Esophagus mucosa (tissue), 1 donor: ENCODE measurements at places on chromosomes 1 and 21.

- no peak for ATAC-seq
Observed at GRCh38 chr1:44565259-44565750, 109.0 kb downstream of the TMEM53 start.

DNA sequence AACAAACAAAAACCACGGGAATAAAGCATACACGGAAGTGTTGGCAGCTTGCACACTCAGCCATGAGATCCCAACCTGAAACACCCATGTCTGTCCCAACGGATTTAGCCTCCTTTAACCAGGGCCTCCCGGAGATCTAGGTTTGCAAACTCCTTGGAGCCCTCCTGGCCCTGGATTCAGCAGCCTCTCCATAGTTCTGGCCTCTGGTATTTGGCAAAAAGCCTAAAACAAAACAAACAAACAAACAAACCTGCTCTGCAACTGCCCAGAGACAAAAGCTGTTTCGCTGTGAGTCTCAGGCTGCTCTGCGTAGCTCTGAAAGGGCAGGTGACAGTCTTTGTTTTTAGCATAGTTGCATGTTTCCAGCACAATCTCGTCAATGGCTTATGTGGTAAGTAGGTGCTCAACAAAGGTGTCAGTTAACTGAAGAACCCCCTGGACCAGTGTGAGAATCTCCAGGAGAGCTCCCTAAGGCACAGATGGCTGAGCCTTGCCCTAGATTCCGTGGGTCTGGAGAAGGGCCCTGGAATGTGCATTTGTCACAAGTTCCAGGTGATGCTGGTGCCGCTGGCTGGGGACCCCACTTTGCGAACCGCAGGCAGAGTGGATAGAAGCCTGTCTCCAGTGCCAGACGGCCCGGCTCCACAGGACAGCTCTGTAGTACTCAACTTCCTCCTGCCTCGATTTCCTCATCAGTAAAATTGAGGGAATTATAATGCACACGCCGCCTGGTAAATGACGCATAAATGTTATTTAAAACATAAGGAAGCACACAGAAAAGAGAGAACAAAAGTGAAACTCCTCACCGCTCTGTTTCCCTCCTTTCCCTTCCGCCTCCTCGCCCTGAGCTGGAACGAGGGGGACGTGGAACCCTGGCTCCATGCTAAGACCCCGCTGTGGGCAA, 86.2 kb downstream of the RIPK4 start:
- no peak for ATAC-seq

DNA sequence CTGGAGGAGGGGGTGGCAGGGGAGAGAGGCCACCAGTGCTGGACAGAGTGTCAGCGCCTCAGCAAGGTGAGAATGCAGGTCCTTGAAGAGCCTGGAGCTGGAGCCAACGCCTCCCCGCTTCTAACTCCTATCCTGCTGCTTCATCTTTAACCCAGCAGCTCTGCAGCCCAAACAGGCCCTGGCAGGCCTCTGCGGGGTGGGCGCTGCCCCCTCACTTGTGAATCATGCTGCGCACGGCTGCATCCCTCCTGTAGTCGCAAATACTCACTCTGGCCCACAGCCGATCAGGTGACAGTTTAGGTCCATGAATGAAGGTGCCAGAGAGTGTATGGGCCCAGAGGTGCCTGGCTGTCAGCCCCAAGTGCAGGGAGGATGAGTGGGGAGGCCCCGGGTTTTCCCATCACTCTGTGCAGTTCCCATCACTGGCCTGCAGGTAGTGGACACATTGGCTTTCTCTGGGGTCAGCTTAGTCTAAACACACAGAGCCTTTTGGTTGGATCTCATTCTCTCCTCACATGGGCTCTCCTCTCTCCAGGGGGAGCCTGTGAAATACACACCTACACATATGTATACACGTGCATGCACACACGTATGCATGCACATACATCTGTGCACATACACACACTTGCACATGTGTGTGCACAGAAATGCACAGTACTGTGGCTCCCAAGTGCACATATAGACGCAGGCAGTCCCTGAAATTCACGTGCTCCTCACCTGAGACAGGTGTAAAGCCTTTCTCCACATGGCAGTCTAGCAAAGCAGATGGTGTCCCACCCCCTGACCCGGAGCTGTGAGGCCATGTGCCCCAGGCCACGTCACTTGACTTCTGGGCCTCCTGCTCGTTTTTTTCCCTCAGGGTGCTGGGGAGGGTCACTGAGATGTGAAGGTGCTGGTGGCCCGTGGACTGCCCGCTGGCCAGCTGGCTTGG, 52.0 kb downstream of the TRIM11 start:
- ATAC-seq: peak; percentile 35

DNA sequence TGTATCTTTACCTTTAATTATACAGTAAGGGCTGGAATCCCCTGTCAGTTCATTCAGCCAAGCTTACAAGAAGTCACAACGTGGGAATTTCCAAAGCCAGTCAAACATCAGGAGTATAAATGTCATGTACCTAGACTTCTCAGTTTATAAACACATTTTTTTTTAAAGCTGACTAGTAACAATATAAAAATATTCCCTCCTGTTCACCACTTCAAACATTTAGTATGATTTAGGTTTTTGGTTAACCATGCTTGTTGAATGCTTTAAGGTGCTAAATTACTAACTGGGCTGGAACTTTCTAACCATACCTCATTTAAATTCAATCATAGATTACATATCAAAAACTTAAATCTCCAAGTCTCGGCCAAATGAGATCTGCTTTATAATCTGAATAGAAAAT, 44.0 kb downstream of the JAK1 start:
- ATAC-seq: no peak

DNA sequence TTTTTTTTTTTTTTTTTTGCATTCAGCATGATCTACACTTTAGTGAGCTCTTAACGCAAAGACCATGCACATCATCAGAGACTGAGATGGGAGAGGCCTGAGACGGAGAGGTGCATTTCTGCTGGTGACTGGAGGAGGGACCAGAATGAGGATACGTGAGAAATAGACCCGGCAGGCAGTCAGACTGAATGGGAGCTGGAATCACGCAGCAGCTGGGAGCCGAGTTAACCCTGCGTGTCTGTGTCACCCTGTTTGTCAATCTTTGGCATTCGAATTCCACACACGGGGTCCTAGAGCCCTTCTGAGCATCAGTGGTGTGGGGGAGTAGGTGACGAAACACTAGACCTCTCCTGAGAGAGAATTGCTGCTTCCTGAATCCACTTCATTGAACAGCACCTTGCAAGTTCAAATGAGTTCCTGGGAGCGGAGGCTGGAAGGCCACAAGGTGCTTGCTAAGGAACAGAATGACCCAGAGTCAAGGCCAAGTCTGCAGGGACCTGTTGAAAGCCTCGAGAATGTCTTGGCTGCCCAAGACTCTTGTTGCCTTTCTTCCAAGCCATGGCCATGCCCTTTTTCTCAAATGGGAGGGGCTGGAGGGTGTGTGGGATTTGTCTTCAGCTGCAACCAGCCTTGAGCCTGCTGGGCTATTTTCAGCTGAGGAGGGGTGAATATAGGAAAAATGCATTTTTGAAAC, 123.3 kb downstream of the CNIH3 start:
- ATAC-seq: no peak

DNA sequence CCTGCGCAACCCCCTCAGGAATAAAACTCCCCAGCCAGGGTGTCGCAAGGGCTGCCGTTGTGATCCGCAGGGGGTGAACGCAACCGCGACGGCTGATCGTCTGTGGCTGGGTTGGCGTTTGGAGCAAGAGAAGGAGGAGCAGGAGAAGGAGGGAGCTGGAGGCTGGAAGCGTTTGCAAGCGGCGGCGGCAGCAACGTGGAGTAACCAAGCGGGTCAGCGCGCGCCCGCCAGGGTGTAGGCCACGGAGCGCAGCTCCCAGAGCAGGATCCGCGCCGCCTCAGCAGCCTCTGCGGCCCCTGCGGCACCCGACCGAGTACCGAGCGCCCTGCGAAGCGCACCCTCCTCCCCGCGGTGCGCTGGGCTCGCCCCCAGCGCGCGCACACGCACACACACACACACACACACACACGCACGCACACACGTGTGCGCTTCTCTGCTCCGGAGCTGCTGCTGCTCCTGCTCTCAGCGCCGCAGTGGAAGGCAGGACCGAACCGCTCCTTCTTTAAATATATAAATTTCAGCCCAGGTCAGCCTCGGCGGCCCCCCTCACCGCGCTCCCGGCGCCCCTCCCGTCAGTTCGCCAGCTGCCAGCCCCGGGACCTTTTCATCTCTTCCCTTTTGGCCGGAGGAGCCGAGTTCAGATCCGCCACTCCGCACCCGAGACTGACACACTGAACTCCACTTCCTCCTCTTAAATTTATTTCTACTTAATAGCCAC, 696 bp downstream of the TGFB2 start:
- ATAC-seq: peak; percentile 78

DNA sequence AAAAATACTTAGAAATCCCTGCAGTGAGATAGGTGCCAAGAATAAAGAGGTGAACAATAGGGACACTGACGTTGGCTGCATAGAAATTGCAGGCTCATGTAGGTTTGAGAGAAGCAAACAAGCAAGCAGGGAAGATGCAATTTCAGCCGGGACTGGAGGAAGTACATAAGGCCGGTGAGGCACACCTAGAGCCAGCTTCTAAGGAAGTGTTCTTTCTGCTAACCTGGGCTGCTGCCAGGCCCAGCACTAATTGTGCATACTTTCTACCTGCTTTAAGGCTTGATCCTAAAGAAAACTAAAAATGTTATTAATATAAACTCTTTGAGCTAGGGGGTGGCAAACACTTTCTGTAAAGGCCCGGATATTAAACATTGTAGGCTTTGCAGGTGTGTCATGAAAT, 71.0 kb downstream of the LMO4 start:
- ATAC-seq: peak; percentile 61

DNA sequence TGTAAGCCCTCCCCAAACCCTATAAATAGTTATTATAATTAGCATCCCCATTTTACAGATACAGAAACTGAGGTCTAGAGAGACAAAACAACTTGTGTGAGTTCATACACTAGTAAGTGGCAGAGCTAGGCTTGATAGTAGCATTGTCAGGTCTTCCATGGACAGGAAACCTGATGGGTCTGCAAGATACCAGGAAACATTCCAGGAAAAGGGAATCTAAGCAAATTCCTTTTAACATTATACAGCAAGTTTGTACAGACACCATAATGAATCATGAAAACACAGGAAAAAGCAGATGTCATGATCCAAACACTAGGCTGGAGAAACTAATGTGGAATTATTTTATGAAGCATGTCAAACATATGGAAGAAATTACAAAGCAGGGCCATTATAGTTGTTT, 89.1 kb upstream of the KCNK2 start:
- no peak for ATAC-seq

GRCh38 chr1:108878678-108879077, 1.9 kb downstream of the GPSM2 start:
- ATAC-seq: no peak

DNA sequence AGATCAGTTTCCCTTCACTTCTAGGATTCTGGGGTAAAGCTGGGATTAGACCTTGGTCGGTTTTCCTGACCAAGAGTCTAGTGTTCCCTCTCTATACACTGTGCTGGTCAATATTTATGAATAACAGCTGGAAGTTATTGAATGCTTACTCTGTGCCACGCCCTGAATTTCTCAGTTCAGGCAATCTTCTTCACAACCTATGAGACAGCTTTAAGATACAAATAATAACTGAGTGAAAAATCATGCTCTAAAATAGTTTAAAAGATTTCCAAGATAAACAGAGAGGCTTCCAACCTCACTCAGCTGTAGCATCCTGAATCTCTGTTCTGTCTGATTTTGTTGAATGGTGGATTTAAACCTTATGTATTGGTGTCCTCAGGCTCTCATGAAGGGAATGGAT, 72.2 kb downstream of the GNG12 start:
- peak; percentile 33 for ATAC-seq

GRCh38 chr1:64850846-64851245, 106.0 kb downstream of the RAVER2 start:
- no peak for ATAC-seq

DNA sequence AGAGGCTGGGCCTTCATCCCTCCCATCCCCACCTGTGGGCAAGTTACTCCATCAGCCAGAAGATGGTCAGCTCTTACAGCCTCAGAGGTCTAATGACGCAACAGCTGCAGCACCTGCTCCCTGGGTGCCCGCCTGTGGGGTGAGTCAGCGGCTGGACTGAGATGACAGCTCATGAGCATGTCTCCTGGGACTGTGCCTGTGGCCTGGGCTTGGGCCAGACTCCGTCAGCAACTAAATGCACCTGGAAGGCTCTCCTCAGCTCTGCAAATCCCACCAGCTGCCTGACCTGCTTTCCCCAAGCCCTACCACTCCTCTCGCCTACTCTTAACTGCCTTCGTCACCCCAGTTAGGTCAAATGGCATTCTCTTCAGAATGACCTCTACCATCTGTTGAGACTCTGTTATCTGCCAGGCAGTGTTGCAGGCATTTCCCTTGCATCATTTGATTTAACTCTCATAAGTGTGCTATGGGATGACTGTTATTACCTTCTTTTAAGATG, 47.7 kb downstream of the ETS2 start:
- ATAC-seq: peak; percentile 97

DNA sequence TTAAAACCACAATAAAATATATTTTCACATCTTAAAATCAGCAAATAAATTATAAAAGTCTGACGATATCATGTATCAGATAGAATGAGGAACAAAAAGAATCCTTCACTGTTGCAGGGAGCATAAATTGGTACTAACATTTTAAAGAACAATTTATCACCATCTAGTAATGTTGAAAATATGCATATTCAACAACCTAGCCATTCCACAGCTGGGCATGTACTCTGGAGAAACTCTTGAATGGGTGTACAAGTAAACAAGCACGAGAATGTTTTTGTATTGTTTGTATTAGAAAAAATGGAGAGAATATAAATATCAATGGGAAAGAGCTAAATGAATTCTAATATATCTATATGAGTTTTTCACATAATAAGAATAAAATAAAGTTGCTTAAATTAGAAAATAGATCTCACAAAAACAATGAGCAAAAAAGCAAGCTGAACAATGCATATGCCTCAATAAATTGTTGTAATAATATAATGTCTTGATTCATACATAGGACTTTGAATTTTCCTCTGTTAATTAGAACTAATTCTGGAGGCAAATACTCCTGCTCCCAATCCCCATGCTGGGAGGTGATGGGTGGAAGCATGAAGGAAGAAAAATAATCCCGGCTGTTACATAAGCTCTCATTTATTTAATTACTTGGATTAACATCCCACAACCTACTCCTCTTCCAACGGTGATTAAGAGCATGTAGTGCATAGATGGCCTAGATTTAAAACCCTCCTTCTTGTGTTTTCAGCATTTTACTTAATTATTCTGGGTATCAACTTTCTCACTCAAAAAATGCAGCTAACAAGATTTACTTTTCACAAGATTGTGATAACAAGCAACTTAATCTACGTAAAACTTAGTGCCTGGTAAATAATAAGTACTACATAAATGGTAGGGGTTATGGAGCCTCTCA, 5.5 kb upstream of the FMO2 start:
- ATAC-seq: no peak

- no peak for ATAC-seq
Observed at GRCh38 chr21:42546433-42546832, 32.8 kb downstream of the SLC37A1 start.

DNA sequence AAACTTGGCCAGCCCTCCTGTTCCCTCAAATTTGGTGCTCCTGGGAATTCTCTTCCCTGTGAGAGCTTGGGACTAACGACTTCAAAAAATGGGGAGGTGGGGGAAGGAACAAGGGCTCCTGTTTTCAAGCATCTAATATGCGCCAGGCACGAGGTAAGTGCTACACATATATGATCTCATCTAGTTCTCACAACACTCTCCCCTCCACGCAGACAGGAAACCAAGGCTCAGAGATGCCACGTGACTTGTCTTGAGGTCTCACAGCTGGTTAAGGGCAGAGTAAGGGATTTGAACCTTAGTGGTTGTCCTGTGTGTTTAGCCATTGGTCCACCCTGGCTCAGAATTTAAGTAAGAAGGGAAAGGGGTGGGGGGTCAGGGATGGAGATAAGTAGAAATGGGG, 125.9 kb downstream of the DMRTB1 start:
- ATAC-seq: no peak

- no peak for ATAC-seq
Observed at GRCh38 chr1:78472851-78473496, 17.8 kb upstream of the PTGFR start.
